Tibial nerve (tissue), 4 donors: ENCODE measurements at places on chromosomes 5 and 9.
A peak's percentile ranks its signal among the peaks of the same experiment; 100 is the strongest.

DNA sequence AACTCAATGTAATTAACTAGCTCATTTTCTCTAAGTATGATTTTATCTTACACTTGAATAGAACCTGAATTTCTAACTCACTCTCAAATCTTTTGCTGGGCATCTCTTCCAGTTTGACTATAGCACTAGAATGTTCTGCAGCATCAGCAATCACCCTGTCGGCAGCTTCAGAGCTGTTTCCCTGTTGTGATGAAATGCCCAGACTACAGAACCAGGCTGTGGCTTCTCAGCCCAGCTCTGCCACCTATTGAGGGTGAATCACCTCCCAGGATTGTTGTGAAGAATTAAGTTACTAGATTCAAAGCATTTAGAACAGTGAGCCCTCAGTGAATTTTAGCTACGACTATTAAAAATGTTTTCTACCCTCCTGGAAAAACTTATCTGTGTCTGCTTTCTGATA is 90.4 kb upstream of the ANKRD55 start:
- DNase-seq: no peak

DNA sequence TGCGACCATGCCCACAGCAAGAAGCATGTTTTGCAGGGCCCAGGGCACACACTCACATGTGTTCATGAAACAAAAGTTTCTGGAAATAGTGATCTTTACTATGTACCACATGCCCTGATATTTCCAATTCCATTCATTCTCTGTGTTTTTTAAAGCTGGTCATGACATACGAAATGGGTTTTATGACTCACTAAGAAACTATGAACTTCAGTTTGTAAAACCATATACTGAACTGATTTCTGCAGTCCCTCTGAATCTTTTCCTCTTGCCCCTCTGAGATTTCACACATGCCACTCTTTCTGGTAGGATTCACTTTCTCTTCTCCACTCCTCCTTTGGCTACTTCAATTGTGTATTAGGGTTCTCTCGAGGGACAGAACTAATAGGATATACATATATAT is 416.1 kb upstream of the TRPC7 start:
- DNase-seq: no peak

DNA sequence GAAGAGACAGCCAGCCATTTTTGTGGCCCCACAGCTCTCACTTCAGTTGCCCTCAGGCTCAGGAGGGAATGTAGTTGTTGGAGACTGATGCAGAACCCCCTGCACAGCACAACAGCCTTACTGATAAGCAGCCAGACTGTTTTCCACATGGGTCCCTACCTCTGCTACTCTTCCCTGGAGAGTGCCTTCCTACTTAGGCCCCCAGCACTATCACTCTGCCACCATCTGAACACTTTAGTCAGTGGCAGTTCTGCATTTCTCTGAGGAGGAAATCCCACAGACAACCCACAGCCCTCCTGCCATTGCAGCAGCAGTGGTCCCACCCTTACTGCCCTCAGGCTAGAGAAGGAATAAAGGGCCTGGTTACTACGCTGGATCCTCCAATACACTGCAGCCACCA is 61.8 kb upstream of the PTPRD start:
- DNase-seq: no peak

DNA sequence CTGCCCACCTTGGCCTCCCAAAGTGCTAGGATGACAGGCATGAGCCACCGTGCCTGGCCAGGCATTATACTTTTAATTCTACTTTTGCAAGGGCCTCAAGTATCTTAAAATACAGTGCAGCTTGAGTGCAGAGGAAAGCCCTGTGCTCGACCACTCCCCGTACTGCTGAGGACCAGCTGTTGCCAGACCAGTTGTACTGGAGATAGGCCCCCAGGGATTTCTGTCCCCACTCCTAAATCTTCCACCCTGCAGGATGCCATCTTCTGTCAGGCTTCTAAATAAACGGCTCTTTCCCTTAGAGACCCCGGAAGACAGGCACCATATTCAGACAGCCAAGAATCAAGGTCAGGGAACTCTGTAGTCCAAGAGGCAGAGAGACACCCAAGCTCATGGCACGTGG is 16.6 kb upstream of the PSMD5 start:
- no peak for DNase-seq

DNA sequence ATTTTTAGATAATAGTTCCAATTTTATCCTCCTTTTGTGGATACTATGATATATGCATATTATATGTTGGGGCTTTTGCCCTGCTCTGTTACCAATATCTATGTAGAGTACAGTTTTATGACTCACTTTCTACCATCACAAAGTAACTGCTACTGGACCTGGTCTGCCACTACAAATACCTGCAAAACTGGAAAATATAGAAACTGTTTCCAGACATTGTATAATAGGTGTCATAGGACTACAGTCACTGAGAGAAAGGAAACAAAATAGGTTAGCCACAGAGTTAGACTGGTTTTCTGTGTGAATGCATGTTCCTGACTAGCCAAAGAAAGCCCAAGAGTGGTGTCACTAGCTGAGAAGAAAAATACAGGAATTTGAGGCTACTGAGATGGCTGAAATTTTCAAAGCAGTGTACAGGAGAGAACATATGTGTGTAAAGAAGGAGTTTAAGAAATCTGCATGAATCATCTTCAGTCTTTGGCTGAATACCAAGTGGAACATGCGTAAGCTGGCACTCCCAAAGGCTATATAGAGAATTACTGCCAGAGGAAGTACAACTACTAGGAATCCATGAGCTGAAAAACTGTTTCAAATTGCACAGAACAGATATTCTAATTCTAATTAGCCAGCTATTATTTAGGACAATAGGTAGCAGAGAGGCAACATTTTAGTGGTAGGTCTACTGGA is 29.0 kb upstream of the FAM174A start:
- DNase-seq: no peak

GRCh38 chr9:121788686-121789366 is 137.4 kb downstream of the DAB2IP start:
- no peak for DNase-seq

DNA sequence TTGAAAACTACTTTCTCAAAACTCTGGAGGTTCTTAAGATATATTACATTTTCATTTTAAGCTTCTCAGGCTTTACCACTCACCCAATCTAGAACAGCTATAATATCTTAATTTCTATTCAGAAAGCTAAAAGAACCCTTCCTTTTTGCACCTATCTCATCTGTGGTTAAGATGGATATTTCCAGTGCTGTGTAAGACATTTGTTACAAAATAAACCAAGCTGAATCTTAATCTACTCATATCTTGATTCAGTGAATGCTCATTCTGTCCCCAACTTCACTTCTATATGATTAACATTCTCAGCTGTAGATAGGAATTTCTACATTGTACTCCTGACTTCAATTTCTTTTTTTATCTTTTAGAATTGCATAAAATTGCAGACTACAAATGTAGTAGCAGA is 15.0 kb downstream of the ABHD17B start:
- no peak for DNase-seq

DNA sequence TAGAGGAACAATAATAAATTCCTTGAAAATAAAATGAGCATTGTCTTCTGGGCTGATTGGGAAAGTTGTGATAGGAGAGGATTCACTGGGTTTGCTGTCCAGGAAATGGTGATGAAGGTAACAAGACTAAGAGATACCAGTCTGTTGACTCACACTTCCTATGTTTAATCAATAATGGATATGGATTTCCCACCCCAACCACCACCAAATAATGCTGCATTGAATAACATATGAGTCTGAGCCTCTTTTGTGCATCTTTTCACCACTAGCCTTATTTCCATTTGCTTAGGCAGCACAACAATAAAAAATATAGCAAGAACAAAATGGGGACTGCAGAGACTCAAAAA is 120.2 kb upstream of the NFIB start:
- DNase-seq: no peak

GRCh38 chr9:126642839-126643238 is 29.1 kb downstream of the LMX1B start:
- no peak for DNase-seq

DNA sequence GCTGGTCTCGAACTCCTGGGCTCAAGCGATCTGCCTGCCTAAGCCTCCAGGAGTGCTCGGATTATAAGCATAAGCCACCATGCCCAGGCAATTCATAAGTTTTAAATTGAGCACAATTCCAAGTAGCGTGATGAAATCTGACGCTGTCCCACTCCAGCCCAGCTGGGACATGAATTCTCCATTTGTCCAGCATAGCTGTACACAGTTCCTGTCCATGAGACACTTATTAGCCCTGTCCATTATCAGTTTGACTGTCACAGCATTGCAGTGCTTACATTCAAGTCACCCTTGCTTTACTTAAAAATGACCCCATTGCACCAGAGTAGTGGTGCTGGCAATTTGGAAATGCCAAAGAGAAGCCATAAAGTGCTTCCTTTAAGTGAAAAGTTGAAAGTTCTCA is 7.6 kb upstream of the SLC30A5 start:
- DNase-seq: no peak

DNA sequence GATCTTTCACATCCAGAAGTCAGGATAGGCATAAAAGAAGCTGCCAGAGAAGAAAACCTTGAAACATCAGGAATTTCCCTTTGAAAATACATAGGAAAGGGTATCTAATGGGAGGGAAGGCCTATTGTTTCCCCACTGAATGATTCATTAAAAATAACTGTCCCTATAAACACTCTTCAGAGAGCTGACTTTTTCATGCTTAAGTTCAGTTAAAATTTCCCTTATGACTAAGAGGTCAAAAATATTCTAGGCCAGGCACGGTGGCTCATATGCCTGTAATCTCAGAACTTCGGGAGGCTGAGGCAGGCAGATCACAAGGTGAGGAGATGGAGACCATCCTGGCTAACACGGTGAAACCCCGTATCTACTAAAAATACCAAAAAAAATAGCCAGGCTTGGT is 499.5 kb downstream of the ENC1 start:
- DNase-seq: no peak

- DNase-seq: no peak
Observed at GRCh38 chr9:68419901-68420300, 63.5 kb downstream of the PGM5 start.

DNA sequence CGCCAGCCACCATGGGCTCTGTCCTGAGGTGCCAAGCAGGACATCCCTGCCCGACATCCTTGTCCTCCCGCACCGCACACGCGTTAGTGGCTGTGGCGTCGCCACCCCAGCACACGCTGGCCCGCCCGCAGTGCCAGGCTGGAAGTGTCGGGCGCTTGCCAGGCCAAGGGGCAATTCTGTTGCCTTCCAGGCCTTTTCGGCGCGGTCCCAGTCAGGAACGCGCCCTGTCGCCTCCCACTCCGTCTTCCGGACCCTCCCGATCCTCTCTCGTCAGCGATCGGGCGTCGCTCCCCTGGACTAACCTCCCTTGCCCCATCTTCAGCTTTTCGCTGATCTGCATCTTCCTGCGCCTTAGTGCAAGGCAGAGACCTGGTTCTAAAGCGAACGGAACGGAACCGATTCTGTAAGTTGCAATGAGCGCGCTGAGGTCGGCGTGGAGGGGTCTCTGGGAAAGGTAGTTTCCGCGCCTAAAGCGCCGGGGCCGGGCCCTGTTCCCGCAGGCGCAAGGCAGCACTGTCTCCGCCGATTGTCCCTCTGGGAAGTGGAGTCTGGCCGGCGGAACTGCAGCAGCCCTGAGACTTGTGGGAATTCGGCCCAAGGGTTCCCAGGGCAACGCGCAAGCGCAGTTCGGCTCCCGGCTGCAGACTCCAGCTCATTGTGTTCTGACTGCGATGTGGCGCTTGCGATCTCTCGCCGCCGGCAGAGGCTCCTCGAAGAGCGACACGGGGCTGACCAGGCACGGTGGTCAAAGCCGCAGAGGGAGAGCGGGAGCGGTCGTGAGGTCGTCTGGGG is at the start of gene ZNF454:
Gene ZNF454, plus strand, starts transcription at position 630 of the 792 bp plus-strand sequence. CDS start 1,594 bp downstream, outside the sequence.
- peak; percentile 67 for DNase-seq

GRCh38 chr9:127676638-127677037 is 30.1 kb upstream of the CFAP157 start:
- no peak for DNase-seq

GRCh38 chr9:17462869-17463464 is 115.9 kb upstream of the SH3GL2 start:
- DNase-seq: no peak

DNA sequence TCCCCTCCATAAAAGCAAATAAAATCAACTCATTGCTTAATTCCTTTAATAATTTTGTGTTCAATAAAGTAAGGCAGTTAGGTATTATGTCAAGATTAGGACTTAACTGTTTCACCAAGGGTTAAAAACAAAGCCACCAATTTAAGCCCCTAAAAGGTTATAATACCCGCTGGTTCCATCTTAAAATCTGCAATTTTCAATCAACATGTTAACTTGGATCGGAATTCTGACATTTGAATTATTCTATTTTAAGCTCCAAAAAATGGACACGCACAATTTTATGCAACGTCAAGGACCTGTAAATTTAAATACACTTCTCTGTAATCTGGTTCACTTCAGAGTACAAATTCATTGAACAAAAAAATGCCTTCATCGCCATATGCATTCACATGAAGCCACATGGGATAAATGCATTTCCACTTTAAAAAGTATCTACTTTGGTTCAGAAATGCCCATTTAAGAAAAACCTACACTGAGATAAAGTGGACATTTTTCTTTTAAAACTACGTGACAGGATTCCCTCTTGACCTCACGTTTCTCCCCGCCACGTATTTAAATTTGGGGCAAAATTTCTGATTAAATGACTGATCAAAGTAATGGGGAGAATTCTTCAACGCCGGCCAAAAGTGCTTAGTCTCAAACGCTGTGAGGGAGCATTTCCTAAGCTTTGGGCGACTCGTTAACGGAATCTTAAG is 721 bp downstream of the GIN1 start:
- DNase-seq: no peak

GRCh38 chr9:23934291-23934906 is 108.4 kb upstream of the ELAVL2 start:
- no peak for DNase-seq

GRCh38 chr9:33180526-33181184 is 13.5 kb upstream of the B4GALT1 start:
- DNase-seq: no peak

DNA sequence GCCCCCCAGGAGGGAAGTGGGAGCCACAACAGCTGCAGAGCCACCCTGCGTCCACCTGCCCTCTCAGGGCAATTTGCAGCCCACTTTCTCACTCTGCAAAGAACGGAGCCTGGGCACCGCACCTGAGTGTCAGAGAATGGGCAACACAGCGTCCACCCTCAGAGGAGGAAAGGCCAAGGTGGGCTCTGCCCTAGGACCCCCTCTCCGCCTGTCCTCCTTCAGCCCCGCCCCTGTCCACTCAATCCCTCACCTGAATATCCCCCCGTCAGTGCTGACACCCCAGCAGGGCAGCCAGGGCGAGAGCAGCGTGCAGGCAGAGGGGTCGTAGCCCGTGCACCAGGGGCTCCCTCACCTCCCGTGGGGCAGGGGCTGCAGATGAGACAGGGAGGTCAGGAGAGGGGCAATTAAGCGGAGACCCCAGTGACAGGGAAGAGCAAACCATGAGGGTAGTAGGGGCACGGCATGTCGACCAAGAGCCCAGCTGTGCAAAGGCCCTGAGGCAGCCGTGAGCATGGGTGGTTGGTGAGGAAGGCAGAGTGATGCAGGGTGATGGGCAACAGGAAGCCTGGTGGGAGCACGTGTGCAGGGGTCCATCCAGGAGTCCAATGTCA is 140.3 kb downstream of the OLFM1 start:
- no peak for DNase-seq
